Hepatic stellate cell (primary cell): ENCODE measurements at places on chromosomes 7 and 10.

DNA sequence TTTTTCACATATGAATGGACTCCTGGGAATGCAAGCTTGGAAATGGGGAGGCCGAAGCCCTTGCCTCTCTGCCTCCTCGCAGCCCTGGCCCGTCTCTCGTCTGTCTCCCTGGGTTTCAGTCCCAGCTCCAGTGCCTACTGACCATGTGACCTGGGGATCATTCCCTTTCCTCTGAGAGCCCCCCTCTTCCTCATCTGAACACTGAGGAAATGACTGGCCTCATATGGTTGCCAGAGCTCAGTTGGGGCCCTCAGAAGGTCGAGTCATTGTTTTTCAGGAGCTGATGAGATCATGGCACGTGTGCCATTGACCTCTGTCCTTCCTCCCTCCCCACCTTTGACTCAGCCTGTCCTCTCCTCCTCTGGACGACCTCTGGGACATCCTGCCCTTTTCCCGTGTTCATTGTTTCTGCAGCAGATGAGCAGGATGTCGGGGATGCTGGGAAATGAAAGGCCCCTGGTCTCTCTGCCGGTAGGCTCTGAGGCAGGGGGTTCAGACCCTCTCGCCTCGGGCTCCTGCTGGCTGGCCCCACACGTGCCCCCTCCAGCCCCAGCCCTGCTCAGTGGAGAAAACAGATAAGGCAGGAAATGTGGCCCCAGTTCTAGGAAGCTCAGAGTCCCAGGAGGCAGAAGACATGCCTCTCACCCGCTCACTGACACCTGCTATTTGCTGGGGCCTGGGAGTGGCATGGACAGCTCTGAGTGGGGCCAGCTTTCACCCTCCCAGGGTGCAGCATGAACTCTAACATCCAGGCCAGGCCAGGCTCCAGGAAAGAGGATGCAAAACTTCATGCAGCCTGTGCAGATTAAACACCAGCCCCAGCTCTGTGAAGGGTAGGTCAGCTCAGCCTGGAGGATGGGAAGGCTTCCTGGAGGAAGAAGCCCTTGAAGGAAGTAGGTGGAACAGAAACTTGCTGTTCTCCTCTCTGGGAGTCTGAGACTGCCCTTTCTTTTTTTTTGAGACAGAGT is 8.3 kb upstream of the PPP1R35 start:
- no peak for DNase-seq

DNA sequence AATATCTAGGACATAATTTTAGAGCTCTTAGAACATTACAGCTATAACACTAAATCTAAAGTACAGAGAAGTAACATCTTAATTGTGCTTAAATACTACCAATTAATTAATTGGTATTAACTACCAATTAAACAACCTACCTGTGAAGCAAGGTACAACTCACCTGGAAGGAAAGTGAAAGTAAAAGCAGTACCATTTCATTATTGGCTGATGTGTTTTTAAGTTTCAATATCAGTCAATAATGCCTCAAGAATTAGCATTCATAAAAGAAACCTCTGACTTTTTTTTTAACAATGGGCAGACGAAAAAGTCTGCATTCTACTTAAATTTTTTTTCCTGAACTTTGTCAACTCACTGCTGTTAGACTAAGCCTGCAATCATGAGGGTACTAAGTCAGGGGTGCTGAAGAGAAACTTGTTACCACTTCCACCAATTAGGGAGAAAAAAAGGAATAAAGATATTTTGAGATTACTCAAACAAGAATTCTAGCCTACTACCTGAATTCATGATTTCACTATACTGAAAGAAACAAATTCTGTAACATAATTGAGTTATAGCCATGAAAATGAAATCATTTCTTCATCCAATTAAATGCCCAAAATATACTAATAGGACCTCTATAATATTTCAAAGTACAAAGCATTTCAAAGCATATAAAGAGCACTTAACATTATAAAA is 19.9 kb downstream of the UPF2 start:
- DNase-seq: no peak

GRCh38 chr7:107026166-107026565 is 18.3 kb upstream of the PRKAR2B start:
- no peak for DNase-seq

DNA sequence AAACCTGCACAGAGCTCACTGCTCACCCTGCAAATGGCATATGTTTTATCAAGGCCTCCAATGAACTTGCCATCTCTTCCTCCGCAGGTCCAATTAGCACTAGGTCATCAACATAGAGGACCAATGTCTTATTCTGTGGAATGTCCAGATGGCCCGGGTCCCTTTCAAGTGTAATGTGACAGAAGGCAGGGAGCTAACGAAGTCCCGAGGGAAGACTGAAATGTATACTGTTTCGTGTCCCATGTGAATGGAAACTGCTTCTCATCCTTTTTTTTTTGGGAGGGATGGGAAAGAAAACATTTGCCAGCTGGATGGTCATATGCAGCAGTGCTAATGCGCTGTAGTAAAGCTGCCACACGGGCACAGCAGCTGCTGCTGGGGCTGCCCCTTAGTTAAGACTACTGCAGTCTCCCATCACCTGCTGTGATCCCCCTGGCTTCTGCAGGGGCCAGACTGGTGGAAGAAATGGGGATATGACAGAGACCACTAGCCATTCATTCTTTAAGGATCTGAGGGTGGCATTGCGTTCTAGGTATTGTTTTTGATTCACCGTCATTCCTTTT is 61.7 kb upstream of the CCNY start:
- no peak for DNase-seq

DNA sequence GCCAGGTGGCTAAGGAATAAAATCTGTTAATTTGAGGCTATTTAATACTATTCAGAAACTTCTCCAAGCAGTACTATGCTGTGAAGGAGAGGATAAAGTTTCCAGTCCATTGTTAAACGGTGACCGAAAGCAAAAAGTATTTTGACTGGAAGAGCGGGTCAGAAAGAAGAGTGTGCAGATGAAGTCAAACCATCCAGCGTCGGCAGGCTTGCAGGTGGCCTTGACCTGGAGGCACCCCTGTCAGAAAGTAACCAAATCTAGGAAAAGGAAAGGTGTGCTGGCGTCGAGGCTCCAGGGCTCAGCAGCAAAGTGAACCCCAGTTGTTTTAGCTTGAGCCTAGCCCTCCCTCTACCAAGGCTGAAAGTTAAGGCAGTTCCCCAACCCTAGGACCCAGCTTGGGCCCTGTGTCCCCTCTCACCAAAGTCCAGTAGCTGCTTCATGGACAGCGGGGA is 544 bp downstream of the PDK4 start:
- DNase-seq: no peak

DNA sequence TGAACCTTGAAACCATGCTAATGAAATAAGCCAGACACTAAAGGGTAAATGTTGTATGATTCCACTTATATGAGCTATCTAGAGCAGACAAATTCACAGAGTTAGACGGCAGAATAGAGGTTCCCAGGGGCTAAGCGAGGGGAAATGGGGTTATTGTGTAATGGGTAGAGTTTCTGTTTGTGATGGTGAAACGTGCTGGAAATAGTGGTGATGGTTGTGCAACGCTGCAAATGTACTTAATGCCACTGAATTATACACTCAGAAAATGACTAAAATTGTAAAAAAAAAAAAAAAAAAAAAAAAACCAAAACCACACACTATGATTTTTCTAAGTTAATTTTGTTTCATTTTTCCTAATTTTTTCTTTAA is 30.0 kb downstream of the SFXN4 start:
- no peak for DNase-seq

DNA sequence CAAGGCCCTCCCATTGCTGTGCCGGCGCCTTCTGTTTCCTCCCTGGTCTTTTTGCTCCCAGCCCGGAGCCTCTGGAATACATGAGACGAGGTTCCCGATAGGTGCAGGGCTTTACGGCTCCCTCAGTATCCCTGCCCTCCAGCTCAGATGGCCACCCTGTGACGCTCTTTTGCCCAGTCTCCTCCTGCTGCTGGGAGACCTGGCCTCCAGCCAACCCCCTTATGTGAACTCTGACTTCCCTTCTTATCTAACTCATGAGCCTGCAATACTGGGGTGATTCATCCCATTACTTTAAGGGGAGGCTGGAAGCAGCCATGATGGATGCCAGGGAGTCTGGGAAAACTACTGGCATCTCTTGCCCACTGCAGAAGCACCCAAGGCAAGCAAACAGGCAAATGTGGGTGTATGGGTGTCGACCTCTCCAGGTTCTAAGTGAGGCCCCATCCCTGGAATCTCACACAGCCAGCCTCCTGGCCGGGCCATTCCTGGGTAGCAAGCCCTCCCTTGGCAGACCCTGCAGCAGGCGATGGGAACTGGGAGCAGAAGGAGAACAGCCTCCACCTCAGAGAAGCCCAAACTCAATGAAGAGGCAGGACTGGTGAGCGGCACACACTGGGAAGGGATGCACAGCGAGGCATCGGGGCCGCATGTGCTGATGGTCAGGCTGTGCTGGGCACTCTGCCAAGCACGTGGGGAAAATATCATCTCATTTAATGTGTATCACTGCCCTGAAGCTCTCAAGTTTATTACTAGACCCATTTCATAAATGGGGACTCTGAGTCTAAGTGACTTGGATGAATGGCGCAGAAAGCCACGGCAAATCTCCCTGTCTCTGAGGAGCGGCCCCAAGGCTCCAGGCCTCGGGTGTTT is 97.5 kb downstream of the FAM53B start:
- peak; percentile 90 for DNase-seq

GRCh38 chr7:113727486-113727885 is 191.3 kb downstream of the PPP1R3A start:
- DNase-seq: no peak

DNA sequence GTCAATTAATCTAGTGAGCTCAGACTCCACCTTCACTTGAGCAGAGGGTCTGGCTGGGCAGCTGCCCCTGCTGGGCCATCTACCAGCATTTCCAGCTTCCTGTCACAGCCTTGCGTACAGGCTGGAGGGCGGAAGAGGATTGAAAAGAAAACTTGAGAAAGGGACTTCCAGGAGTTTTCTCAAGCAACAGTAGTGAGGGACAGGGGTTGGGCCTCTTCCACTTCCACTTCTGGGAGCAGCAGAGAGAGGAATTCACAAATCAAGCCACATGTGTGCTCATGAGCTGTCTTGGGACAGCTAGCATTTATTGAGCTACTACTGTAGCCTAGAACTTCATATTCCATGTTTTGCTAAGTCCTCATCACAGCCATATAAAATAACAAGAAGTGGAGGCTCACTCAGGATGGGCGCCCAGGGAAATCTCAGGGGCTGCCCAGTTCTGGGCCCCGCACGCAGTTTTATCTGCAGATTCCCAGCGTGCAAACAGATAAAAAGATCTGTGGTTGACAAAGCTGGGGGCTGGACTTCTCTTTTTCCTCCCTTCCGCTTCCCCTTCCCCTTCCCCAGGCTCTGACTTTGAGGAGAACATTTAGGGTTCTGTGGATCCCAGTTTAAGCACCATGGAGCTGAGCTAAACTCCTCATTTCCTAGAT is 135.8 kb downstream of the RGS10 start:
- DNase-seq: no peak

GRCh38 chr7:117505238-117505637 is 25.4 kb downstream of the CFTR start:
- no peak for DNase-seq

DNA sequence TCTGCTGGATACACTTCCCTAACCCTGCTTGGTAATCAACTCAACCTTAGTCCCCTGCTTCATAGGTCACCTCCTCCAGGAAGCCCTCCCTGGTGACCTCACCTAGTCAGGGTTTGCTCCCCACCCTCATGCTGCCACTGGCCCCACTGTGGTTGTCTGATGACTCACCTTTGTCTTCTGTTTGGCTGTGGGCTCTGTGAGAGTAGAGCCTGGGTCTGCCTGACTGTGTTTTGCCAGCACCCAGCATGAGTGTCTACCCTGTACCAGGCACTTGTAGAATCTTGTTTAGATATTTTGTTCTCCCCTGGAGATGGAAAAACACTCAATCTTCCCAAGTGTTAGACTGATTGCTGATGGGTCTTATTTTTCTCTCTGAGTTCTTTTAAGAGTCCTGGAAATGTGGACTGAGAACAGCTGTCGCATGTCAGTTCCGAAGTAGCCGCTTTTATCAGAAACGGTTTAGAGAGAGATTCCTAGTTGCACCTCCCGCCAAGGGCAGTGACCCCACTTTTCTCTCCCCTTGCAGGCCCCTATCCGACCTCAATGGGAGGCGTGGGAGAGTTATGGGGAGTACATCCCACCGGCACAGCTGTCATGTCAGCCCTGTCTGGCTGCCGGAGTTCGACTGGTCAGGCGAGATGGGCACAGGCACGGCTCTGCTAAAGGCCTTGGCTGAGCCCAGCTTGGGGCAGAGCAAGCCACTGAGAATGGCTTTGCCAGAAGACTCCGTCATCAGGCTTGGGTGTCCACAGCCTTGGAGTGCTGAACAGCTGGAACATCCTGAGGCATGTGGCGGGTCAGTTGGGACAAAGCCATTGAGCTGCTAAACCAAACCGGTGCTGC is 134.3 kb downstream of the GRK5 start:
- peak; percentile 82 for DNase-seq

GRCh38 chr7:157021071-157021870 is 10.8 kb upstream of the MNX1 start:
- no peak for DNase-seq

GRCh38 chr7:138008588-138009349 is 6.9 kb upstream of the CREB3L2 start:
- peak; percentile 35 for DNase-seq

DNA sequence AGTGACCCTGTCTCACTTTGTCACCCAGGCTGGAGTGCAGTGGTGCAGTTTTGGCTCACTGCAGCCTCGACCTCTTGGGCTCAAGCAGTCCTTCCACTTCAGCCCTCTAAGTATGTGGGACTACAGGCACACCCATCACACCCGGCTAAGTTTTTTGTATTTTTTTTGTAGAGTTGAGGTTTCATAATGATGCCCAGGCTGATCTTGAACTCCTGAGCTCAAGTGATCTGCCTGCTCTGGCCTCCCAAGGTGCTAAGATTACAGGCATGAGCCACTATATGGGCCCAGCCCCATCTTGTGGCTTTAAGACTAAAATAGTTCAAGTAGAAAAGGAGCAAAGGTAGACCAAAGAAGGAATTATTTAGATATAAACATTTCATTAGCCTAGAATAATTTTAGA is 65.5 kb downstream of the MLLT10 start:
- no peak for DNase-seq

DNA sequence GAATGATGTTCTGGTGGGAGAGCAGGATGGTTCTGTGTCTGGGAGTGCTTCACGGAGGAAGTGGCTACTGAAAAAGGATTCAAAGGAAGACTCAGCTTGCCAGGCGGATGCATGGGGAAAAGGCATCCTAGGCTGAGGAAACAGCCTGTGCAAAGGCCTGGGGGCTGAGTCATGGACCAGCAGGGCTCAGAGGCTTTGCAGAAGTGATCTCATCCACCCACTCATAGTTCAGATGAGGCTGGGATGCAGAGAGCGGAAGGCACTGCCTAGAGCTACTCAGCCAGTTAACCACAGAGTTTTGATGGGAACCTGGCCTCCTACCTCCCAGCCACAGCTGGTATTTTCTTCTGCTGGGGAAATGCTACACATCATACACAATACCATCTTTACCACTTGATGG is 15.8 kb upstream of the ADAMTS14 start:
- peak; percentile 90 for DNase-seq

DNA sequence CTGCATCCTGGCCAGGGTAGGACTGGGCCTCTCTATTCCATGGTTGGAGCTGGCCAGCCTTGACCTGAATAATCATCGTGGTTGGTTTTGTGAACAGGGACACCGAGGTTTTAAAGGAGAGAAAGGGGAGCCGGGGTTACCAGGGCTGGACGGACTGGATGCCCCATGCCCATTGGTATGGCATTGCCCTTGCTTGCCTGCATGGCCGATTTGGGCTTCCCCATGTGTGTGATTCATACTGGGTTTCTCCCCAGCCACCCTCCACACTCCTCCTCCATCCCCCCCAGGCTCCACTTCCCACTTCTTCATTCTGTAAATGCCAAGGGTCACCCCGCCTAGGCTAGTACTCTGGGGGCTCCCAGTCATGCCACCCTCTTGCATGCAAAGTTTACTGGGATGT is 98.8 kb upstream of the MACROH2A2 start:
- no peak for DNase-seq

- no peak for DNase-seq
Measured at GRCh38 chr7:19437446-19437845, 271.4 kb downstream of the POLR1F start.
